ENCODE measurements at places on chromosomes 7 and 10.

DNA sequence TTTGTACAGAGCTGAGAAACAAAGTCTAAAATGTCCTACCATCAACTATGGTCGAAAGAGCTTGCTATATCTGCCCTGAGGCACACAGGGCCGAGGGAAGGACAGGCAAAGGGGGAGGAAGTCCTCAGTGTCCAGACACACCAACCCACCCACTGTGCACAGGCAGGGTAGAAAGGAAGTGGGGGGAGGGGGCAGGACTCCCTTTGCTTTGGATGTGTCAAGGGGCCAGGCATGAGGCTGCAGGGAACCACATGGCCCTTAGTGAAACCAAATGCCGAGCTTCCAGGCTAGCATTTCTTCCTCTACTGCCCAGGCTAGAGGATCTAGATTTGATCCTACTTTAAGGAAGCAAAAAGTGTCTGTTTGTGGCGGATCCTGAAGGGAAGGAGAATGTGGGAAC, 28.6 kb downstream of the KCNH2 start:
- DNase-seq: no peak

DNA sequence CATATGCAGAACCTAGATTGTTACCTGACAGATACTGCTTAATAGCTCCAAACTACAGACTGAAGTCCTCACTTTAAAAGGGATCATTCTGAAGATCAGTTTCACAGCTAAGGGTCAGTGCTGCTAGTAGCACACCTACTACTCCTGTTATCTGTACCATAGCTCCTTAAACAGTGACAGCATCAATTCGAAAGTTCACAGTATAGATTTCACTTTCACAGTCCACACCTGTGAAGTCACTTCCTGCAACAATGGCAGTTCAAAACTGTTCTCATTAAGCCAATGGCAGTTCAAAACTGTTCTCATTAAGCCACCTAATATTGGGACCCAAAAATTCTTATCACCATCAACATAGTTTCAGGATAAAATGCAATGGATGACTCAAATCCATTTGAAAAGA, 10.7 kb upstream of the FHIP2A start:
- DNase-seq: no peak

GRCh38 chr10:14186245-14186644, 144.5 kb downstream of the FRMD4A start:
- DNase-seq: no peak

DNA sequence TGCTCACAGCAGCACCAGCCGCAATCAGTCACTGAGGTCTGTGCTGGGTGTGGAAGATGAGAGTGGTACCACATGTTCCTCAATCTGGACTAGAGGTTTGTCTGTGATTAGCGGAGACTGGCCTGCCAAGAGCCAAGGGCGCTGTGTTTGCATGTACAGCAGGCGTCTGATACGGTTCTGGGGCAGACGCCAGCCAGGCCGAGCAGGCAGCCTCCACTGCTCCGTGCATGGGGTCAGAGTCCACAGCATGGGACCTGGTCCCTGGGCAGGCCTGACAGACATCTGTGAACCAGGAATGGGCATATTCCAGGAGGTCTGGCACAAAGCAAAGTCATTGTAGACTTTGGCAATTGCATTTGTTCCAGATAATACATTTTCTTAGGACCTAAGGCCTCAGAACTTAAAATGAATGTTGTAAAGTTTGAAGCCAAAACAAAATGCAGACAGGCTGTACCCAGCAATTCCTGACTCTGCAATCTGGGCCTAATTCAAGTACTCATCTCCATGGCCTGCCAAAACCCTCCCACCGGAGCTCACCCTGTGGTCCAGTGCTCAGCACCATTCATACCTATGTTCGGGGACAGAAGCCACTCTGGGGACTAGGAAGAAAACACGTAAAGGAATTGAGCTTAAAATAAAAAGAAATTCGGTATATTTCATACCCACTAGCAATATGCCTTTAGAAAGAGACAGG, 50.0 kb upstream of the FAM20C start:
- no peak for DNase-seq

GRCh38 chr7:96837593-96837992, 127.9 kb upstream of the SEM1 start:
- DNase-seq: no peak

- DNase-seq: peak; percentile 71
Measured at GRCh38 chr10:88990384-88991160, at the start of gene FAS. Gene FAS, plus strand, starts transcription at chr10:88990798. Its CDS starts 79 bp downstream, at chr10:88990877.

DNA sequence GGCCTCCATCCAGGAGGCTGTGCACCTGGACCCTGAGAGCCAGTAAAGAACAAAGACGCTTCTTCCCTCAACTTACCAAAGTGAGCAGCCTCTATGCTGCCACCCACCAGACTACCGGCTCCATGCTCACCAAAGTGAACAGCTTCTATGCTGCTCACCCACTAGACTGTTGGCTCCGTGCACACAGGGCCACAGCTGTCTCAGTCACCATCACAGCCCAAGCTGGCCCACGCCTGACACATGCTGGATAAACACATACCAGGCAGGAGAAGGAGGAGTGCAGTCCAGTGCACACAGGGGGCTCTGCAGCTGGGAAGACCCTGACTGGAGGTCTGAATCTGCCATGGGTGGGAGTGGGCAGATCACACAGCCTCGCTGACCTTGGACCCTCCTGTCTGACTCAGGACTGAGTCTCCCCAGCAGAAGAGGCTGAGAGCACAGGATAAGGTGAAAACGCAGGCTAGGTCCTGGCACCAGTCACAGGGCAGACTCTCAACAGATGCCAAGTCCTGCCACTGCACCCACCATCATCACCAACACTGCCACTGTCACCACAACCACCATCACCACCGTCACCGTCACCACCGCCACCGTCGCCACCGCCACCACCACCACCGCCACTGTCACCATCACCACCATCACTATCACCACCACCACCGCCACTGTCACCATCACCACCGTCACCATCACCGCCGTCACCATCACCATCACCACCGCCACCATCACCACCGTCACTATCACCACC, 130.9 kb downstream of the MAD1L1 start:
- no peak for DNase-seq

- DNase-seq: no peak
Measured at GRCh38 chr10:131733596-131733995, 167.2 kb upstream of the PPP2R2D start.

DNA sequence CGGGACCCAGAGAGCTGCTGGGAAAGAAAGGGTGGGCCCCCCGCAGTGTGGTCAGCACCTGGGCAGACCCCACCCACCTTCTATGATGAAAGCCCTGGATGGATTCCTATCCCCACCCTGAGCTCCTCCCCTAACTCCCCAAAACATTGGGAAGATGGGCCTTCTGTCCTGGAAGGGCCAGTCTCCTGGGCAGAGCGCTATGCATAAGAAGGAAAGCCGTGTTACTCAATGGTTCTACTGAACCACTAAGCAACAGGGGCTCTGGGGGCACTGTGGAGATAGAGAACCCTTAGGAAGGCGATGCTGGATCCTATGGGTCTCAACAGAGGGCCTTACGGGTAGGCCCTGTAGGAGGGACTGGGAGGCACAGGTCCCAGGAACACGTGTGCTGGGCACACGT, 30.7 kb upstream of the INSIG1 start:
- DNase-seq: no peak

GRCh38 chr10:24462889-24463552, 254.1 kb downstream of the KIAA1217 start:
- no peak for DNase-seq

DNA sequence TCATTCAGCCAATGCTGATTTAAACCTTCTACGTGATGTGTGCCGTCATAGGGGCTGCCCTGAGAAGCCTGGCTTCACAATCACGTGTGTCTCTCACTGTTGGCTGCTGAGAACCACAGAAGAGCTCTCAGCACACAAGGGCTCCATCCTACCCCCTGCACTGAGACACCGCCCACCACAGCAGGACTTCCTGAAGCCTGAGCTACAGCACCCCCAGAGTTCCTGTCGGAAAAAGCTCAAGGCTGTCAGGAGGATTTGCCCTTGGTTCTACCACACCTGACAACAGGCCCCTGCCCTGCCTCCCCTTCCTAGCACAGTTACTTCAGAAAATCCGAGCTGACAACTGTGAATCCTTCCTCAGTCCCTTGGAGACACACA, 191.9 kb downstream of the MAD1L1 start:
- no peak for DNase-seq

DNA sequence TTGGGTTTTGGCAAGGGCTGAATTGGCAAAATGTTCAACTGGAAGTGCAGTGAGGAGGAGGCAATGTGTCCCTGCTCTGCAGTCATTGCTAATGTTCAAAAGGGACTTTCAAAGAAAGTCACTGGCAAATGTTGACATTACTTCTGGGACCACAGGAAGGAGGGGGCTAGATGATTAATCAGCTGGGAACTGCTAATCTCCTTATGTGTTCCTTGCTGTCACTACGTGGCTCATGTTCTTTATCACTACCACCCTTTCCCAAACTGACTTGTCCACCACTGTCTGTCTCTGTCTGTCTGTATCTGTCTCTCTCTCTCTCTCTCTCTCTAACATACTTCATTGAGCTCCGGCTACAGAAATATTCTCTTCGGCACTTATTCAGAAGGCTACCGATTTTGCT, 86.9 kb upstream of the MTPN start:
- DNase-seq: no peak

GRCh38 chr10:42911359-42911758, 128.8 kb downstream of the BMS1 start:
- no peak for DNase-seq

DNA sequence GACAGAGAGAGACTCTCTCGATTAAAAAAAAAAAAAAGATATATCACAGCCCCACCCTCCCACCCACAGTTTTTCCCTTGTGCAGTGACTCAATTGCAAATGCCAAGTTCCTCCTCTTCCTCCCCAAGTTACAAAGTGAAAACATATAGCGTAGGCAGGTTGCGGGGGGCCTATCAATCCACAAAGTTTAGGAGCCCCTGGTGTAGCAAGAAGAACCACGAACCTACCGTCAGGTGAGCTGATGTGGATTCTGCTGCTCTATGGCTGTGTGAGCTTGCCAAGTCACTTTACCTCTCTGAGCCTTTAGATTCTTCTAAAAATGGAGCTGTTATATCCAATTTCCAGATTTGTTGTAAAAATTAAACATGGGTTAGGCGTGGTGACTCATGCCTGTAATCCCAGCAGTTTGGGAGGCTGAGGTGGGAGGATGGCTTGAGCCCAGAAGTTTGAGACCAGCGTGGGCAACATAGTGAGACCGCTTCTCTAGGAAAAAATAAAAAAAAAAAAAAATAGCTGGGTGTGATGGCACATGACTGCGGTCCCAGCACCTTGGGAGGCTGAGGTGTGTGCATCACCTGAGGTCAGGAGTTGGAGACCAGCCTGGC, 8.2 kb upstream of the RHBDD2 start:
- DNase-seq: no peak

DNA sequence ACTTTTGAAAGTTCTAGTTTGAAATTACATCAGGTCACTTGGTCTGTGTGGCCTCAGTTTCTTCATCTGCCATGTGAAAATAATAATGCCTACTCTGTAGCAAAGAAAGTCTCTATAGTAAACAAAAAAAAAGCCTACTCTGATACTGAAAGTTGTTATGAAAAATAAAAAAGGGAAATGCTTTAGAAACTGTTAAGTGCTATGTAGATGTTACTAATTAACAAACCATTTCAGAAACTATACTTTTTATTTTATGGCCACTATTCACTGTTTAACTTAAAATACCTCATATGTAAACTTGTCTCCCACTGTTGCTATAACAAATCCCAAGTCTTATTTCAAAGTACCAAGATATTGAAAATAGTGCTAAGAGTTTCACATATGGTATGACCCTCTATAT, 50.6 kb downstream of the CFTR start:
- no peak for DNase-seq

GRCh38 chr7:116588225-116588624, 63.4 kb downstream of the CAV1 start:
- no peak for DNase-seq

GRCh38 chr10:96846395-96846794, 14.3 kb downstream of the LCOR start:
- no peak for DNase-seq

DNA sequence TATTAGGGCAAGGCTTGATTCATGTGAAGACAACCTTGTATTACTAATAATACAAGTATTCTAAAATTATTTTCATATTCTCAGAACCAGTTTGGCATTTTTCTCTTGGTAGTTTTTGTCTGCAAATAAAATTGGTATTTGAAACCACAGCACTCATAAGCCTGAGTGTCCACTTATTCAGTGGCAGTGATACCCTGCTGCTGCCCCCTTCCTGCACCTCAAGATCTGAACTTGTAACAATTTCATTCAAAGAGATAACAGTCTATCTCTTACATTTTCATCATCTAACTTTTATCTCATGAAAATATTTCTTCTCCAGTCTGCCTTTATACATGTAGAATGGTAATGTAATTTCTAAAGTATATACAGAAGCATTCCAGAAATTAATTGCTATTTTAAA, 9.3 kb downstream of the TFAM start:
- DNase-seq: no peak

DNA sequence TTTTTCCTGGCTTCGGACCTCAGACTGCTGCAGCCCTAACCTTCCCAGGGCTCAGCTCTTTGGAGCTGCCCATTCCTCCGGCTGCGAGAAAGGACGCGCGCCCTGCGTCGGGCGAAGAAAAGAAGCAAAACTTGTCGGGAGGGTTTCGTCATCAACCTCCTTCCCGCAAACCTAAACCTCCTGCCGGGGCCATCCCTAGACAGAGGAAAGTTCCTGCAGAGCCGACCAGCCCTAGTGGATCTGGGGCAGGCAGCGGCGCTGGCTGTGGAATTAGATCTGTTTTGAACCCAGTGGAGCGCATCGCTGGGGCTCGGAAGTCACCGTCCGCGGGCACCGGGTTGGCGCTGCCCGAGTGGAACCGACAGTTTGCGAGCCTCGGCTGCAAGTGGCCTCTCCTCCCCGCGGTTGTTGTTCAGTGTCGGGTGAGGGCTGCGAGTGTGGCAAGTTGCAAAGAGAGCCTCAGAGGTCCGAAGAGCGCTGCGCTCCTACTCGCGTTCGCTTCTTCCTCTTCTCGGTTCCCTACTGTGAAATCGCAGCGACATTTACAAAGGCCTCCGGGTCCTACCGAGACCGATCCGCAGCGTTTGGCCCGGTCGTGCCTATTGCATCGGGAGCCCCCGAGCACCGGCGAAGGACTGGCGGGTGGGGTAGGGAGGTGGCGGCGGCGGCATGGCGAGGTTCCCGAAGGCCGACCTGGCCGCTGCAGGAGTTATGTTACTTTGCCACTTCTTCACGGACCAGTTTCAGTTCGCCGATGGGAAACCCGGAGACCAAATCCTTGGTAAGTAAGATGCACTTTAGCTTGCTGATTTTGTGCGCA, at the start of gene PLXDC2:
PLXDC2 (plus strand) TSS at position 22 of the 820 bp plus-strand sequence.
- no peak for DNase-seq

- DNase-seq: no peak
Measured at GRCh38 chr10:118002581-118002980, 44.2 kb downstream of the RAB11FIP2 start.

GRCh38 chr10:86673216-86673826, 5.0 kb downstream of the LDB3 start:
- DNase-seq: no peak

- no peak for DNase-seq
Measured at GRCh38 chr10:70053218-70053840, 683 bp downstream of the MACROH2A2 start.

GRCh38 chr10:9311702-9312499, 1257.4 kb downstream of the GATA3 start:
- no peak for DNase-seq

- no peak for DNase-seq
Measured at GRCh38 chr7:2157473-2158279, 75.1 kb downstream of the MAD1L1 start.
